ENCODE measurements at places on chromosomes 2 and 18.
A peak's percentile ranks its signal among the peaks of the same experiment; 100 is the strongest.

GRCh38 chr2:222074674-222075073 is 224.1 kb downstream of the PAX3 start:
- no peak for DNase-seq

GRCh38 chr2:96681540-96681939 is 39.0 kb downstream of the FER1L5 start:
- DNase-seq = no peak

DNA sequence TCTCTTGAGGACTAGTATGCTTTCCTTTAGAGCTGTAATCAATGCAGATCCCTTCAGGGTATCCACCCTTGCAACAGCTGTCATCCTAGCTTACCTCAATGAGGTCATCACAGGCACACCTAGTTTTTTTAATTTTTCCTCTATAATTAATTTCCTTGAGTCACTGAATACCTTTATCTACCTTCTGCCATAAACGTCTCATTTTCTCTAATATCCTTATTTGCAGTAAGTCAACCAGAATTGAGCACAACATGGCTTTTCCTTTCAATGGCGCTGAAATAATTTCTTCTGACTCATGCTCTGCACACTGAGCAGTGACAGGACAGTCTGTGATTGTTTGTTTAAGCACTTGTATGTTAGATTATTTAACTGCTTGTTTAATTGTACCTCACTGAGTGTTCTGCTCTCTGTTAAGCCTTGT is 49.4 kb downstream of the ETAA1 start:
- DNase-seq = peak; percentile 33

GRCh38 chr2:200627110-200627770 is 41.4 kb downstream of the AOX1 start:
- no peak for DNase-seq

Data from DMS 273 treated with DMSO at 0.1 percent for 48 hours (cell line).